ENCODE measurements at places on chromosomes 4 and X.

- DNase-seq: no peak
Measured at GRCh38 chrX:71998836-71999509, 88.3 kb downstream of the NHSL2 start.

- DNase-seq: no peak
Measured at GRCh38 chr4:6986072-6986780, 56.9 kb upstream of the TADA2B start.

DNA sequence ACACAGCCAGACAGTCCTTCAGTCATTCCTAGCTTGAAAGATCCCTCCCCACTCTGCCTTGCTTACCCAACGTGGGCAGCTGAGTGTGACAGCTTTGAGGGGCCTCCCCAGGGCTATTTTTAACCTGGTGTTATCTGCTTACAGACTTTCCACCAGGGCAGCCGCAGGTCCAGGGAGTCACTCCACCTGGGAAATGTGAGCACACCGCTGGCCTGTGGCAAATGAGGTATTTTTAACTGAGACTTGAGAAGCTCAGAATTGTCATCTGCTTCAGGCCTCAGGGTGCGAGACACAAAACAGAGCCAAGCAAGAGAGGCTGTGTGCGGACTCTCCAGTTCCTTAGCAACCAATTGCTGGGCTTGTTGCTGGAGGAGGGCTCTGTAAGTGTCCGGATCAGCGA, 13.0 kb downstream of the CORIN start:
- DNase-seq: no peak

GRCh38 chr4:15003401-15003890, 1.2 kb downstream of the CPEB2 start:
- no peak for DNase-seq

GRCh38 chrX:100449696-100450608, 39.9 kb upstream of the PCDH19 start:
- no peak for DNase-seq
